ENCODE measurements at places on chromosomes 6 and 20. TPM values are rescaled to one million over a fixed set of nuclear protein-coding genes. Genes with fewer than 3 reads are reported as not detected.
A peak's percentile ranks its signal among the peaks of the same experiment; 100 is the strongest.

- H3K36me3 ChIP-seq, result no peaks in the 10 kb centered on the region
- no peak overlapping the region for H3K27ac ChIP-seq
- no peak for DNase-seq
- H3K4me3 ChIP-seq, result no peak overlapping the region
- H3K4me1 ChIP-seq, result no peaks in the 10 kb centered on the region
Observed at GRCh38 chr6:12916420-12917136, 200.0 kb downstream of the PHACTR1 start.

GRCh38 chr20:18394363-18394762 is 72.5 kb downstream of the DZANK1 start:
- no peaks in the 10 kb centered on the region for H3K36me3 ChIP-seq
- no peak for DNase-seq
- no peaks in the 10 kb centered on the region for H3K27me3 ChIP-seq
- no peaks in the 10 kb centered on the region for H3K4me1 ChIP-seq
- H3K4me3 ChIP-seq, result no peak overlapping the region

DNA sequence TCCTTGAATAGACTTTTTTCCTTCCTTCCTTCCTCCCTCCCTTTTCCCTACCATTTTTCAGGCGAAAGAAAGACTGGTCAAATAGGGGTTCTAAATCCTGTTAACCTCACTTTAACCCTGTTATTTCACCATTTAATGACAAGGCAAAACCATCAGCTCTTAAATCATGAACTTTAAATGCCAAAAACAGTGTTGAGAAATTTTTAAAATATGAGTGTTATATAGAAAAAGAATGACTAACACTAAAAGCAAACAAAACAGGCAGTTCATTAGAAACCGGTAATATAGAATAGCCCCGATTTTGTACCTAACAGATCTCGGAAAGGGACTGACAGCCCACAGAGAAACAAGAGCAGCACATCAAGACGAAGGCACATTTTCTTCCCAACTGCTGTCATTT is 57.4 kb upstream of the CEP85L start:
- no peaks in the 10 kb centered on the region for H3K27me3 ChIP-seq
- peak overlapping the region; percentile 96 for H3K27ac ChIP-seq
- H3K4me3 ChIP-seq, result peak overlapping the region; percentile 65

GRCh38 chr6:27293436-27294098 is 18.5 kb downstream of the POM121L2 start:
- H3K4me3 ChIP-seq, result no peak overlapping the region
- no peaks in the 10 kb centered on the region for H3K36me3 ChIP-seq
- H3K4me1 ChIP-seq, result peaks cover 25% of the 10 kb centered on the region

GRCh38 chr6:109336221-109336961 is 45.9 kb downstream of the CD164 start:
- H3K27me3 ChIP-seq, result no peaks in the 10 kb centered on the region
- peak; percentile 77 for DNase-seq
- H3K36me3 ChIP-seq, result no peaks in the 10 kb centered on the region
- H3K27ac ChIP-seq, result no peak overlapping the region
- no peaks in the 10 kb centered on the region for H3K4me1 ChIP-seq
- no peak overlapping the region for H3K4me3 ChIP-seq

CRISP3 gene
- not detected for total RNA-seq

GRCh38 chr6:19332806-19333460 is 504.2 kb upstream of the ID4 start:
- no peak overlapping the region for H3K4me3 ChIP-seq
- H3K4me1 ChIP-seq, result no peaks in the 10 kb centered on the region
- no peak overlapping the region for H3K27ac ChIP-seq
- DNase-seq, result no peak
- H3K36me3 ChIP-seq, result no peaks in the 10 kb centered on the region

BMP7 gene
- total RNA-seq, result not detected

Data from osteoblast (primary cell).